ENCODE measurements at places on chromosomes 2 and 18.

GRCh38 chr2:129798301-129798581 lies 181.2 kb upstream of the RAB6C start:
- no peak for DNase-seq

DNA sequence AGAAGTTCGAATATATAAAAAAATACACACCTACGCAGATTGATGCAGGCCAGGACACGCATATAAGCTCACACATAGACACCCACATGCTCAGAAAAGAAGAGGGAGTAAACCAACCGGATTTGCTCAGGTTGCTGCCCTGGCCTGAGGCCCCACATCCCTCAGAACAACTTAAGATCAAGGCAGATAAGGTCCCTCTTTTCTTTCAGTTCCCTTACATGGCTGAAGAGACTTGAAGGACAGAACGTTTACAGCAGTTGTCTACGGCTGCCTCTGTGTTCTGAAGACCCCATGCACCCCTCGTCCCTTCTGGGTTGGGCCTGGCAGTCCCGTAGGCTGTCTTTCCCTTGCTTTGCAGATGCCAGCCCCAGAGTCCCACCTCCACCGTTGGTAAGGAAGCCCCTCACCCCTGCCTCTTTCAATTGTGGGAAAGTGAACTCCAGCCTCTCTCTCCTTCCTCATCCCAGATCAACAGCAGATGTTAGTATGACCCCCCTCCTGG lies 4.3 kb upstream of the NAGK start:
- DNase-seq = peak; percentile 91

GRCh38 chr2:157819761-157820160 lies 56.4 kb downstream of the ACVR1 start:
- DNase-seq = no peak

DNA sequence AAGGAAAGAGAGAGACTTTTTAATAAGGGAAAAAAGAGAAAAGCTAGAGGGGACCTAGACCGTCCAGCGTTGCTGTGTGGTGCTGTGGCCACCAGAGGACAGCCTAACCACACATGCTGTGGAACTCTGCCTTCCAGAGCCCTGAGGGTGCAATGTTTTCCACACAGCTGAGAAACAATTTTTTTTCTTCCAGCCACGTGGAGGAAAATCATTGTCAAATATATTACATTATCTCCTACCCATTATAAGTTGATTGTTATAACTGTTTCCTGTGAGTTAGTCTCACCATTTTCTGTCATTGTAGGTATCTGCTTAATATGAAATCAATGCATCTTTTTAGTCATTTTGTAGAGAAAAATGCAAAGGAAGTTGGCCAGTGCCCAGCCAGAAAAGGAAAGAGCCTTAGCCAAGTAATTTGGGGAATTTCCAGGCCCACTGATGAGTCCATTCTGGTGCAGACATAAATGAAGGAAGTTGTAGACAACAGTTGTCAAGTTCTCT lies 5.9 kb upstream of the MRPL19 start:
- DNase-seq = peak; percentile 79

GRCh38 chr2:11239666-11240462 lies 84.6 kb downstream of the SLC66A3 start:
- DNase-seq = peak; percentile 51

GRCh38 chr2:48717846-48718245 lies 37.7 kb downstream of the LHCGR start:
- DNase-seq = no peak

- DNase-seq = no peak
Measured at GRCh38 chr2:98911126-98911375, 25.0 kb downstream of the CRACDL start.

DNA sequence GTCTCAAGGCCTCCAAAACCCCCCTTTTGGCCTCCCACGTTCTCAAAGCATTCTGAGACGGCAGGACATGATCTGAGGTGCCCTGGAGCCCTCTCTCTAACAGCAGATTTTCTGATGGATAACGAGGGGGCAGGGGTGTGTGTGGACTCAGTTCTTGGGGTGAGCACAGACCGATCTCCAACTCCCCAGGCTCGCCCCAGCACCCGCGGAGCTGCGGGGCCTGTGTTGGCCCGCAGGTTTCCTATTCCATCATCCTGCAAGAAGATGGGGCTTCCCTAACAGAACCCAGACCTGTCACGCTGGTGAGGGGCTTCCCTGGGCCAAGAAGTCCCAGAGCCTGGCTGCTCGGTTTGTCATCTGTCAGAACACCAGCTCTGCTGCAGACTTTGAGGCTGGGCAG lies 196.1 kb downstream of the ANAPC1 start:
- no peak for DNase-seq

- DNase-seq = no peak
Measured at GRCh38 chr2:240184656-240185055, 44.2 kb upstream of the OTOS start.

DNA sequence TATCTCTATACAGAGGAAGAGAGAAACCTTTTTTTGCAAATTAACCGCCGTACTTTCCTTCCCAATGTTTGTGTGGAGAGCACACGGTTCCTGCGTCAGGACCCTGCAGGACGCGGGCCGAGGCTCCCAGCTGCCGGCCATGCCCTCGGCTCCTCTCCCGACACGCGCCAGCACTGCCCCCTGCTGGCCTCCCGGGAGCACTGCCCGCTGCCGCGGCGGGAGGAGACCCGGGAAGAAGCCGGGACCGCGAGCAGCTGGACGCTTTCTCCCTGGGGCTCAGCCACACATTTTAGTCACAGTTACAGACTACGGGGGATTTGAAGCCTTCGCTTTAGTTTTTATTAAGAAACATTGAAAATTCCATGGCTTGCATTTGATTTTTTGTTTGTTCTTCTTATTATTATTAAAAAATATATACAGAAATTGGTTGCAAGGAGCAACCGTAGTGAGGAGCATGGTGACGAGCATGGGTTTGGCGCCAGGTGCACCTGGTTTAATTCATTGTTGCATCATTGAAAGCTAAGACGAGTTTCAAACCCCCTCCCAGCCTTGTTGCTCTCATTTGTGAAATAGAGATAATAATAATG lies 401.2 kb downstream of the GALR1 start:
- peak; percentile 59 for DNase-seq

DNA sequence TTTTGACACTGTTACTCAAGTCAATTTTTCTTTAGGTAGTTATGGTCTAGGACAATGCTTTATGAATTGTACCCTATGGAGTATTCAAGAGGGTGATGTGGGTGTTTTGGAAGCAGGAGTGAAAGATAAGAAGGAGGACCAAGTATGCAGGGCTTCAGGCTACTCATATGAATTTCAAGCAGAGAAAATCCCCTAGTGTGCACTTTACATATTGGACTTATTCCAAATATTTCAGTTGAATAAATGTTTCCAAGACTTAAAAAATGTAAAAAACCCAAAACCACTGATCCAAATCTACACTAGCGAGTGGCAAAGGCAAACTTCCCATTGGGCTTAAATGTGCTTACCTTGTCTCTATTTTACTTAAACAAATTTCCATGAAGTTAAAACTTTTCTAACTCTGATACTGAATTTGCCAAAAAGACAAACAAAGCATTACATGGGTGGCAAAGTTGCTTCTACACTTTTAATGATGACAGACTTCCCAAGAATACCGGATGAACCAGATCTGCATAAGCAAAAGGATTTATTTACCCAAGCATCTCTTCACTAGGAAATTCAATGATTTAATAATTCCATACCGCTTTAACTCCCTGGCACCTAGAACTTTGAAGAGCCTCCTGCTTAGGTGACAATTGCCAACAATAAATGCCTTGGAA lies 1233.5 kb upstream of the NXPH2 start:
- no peak for DNase-seq

- DNase-seq = no peak
Measured at GRCh38 chr2:169928463-169928864, 101.2 kb downstream of the UBR3 start.
